ENCODE measurements at places on chromosomes 4 and X. TPM values are rescaled to one million over a fixed set of nuclear protein-coding genes. Genes with fewer than 3 reads are reported as not detected.

Gene TCEAL7
- total RNA-seq, result 12.1 TPM

Gene BRS3
- not detected for total RNA-seq

Gene NIPAL1
- total RNA-seq, result 2.1 TPM

Gene TEX11
- total RNA-seq, result not detected

Gene GRID2
- 0.09 TPM for total RNA-seq

Gene USP51
- total RNA-seq, result 4.4 TPM

Gene S100P
- 64.5 TPM for total RNA-seq

Gene NLGN3
- 1.5 TPM for total RNA-seq

DNA sequence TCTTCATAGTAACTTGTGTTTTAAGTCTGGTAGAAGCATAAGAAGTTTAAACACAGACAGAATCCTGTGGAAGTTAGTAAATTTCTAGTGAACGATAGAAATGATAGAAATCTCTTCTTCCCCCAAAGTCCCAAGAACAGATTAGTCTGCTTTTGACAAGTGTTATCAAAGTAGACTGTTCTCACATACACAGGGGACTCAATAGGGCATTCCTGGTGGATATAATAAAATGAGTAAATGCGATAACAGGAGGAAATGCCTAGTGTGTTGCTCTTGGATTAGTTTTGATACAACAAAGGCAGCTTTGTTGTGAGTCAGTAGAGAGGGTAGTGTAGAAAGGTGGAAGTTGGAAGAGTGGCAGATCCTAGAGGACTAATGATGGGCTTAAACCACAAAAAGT is 43.5 kb downstream of the CLCN3 start:
- H3K4me3 ChIP-seq, result no peak overlapping the region
- H3K4me1 ChIP-seq, result no peaks in the 10 kb centered on the region
- DNase-seq, result peak; percentile 25
- H3K27ac ChIP-seq, result no peak overlapping the region
- no peaks in the 10 kb centered on the region for H3K36me3 ChIP-seq
- no peaks in the 10 kb centered on the region for H3K27me3 ChIP-seq

DNA sequence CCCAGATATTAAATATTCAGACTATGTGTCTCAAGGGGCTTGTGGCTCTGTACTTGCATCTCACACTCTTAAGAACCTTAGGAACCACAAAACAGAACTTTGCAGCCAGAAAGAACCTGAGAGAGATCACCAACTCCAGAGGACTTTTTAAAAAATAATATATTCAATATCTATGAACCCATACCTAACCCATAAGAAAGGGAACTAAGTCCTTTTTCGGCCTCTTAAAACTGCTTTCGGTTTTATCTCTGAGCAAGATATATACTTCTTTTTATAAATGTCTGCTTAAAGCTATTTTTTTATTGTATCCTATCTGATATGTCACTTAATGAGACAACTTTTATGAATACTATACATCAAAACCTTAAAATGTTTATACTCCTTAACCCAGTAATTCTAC is 10.9 kb downstream of the SMARCA1 start:
- no peaks in the 10 kb centered on the region for H3K27me3 ChIP-seq
- H3K36me3 ChIP-seq, result peaks cover 6% of the 10 kb centered on the region
- no peak for DNase-seq
- H3K4me1 ChIP-seq, result no peaks in the 10 kb centered on the region

DNA sequence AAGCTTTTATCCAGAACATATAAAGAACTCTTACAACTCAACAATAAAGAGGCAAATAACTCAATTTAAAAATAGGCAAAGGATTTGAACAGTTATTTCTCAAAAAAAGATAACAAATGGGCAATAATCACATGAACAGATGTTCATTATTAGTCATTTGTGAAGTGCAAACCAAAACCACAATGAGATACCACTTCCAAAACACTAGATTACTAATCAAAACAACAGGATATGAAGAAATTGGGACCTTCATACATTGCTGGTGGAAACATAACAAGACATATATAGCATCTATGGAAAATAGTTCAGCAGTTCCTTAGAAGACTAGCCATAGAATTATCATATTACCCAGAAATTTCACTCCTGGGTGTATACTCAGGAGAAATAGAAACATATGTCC is 224.6 kb downstream of the FBXO8 start:
- no peaks in the 10 kb centered on the region for H3K4me1 ChIP-seq
- DNase-seq, result no peak
- H3K27ac ChIP-seq, result no peak overlapping the region
- H3K27me3 ChIP-seq, result no peaks in the 10 kb centered on the region

GRCh38 chr4:173334891-173335752 is 964 bp upstream of the HMGB2 start:
- peaks cover 5% of the 10 kb centered on the region for H3K4me1 ChIP-seq
- peaks cover 26% of the 10 kb centered on the region for H3K36me3 ChIP-seq
- H3K4me3 ChIP-seq, result peak overlapping the region; percentile 79
- H3K27me3 ChIP-seq, result no peaks in the 10 kb centered on the region

Measured in lung (tissue), 17 donors.